CD8-positive, alpha-beta memory T cell (primary cell): ENCODE measurements at places on chromosomes 2 and 18. TPM values are rescaled to one million over a fixed set of nuclear protein-coding genes. Genes with fewer than 3 reads are reported as not detected.

Gene CREG2
- polyA plus RNA-seq = not detected

GRCh38 chr2:121074293-121074932, 210.6 kb downstream of the TFCP2L1 start:
- no peak overlapping the region for H3K4me3 ChIP-seq
- H3K27ac ChIP-seq = no peak overlapping the region
- H3K4me1 ChIP-seq = no peaks in the 10 kb centered on the region
- peaks cover 6% of the 10 kb centered on the region for H3K27me3 ChIP-seq

DNA sequence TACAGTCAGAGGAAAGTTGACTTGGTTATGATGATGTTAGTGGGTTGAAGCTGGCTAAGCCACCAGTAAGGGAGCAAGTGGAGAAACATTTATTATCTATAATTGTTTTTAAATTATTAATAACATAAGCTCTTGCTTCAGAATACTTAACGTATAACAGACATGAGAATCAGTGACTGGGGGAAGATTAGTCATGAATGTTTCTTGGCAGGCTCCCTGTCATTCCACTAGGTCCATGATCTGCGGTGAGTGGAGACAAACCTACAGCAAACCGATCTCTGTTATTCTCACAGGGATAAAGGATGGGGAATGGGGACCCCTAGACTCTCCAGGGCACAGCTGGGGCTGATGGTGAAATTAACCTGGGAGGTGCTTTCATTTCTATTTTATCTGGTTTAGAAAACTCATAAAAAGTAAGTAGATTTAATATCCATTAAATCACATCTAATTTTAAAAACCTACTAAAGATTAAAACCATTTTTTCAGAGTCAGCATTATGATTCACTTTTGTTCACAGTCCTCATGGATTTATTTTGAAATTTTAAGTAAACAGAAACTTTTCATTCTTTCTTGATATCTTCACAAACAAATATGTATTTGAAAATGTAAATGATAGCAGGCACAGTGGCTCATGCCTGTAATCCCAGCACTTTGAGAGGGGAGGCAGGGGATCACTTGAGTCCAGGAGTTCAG, 420.3 kb downstream of the PTPRM start:
- no peak for DNase-seq
- no peak overlapping the region for H3K27ac ChIP-seq
- H3K4me1 ChIP-seq = no peaks in the 10 kb centered on the region
- H3K4me3 ChIP-seq = no peak overlapping the region
- no peaks in the 10 kb centered on the region for H3K27me3 ChIP-seq
- H3K36me3 ChIP-seq = no peaks in the 10 kb centered on the region

- no peak for DNase-seq
- no peaks in the 10 kb centered on the region for H3K36me3 ChIP-seq
- no peak within 1 kb of the TSS for H3K4me3 ChIP-seq
- H3K27me3 ChIP-seq = no peaks in the 10 kb centered on the region
Observed at GRCh38 chr2:137964066-137964858, at the start of gene HNMT. TSS of gene HNMT (plus strand) at chr2:137964473. CDS start at chr2:137964492, 19 bp downstream.

DNA sequence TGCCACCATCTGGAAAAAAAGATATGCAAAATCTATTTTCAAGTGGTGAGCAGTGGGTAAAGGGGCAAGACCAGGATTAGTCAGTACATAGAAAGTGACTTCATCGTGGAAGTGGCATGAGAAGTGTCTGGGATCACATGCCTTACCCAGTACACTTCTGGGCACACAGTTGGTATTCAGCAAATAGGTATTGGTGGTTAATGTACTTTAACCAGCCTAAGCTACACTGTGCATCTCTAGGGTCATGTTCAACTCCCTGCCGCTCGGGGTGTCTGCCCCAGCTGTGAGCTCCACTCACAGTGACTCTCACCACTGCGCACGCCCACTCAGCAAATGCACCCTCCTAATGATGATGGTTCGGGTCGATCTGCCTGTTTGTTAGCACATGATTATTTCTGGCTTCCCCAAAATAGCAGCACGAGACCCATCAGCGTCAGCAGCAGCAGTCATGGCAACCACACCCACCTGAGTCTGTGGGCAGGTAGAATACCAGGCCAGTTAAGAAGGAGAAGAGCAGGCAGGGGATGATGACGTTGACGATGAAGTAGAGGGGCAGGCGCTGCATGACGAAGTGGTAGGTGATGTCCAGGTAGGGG, 11.1 kb downstream of the CHRNA1 start:
- H3K27ac ChIP-seq = peak overlapping the region; percentile 45
- peaks cover 37% of the 10 kb centered on the region for H3K4me1 ChIP-seq
- H3K36me3 ChIP-seq = no peaks in the 10 kb centered on the region
- H3K27me3 ChIP-seq = no peaks in the 10 kb centered on the region
- no peak for DNase-seq

Gene SFTPB
- not detected for polyA plus RNA-seq

DNA sequence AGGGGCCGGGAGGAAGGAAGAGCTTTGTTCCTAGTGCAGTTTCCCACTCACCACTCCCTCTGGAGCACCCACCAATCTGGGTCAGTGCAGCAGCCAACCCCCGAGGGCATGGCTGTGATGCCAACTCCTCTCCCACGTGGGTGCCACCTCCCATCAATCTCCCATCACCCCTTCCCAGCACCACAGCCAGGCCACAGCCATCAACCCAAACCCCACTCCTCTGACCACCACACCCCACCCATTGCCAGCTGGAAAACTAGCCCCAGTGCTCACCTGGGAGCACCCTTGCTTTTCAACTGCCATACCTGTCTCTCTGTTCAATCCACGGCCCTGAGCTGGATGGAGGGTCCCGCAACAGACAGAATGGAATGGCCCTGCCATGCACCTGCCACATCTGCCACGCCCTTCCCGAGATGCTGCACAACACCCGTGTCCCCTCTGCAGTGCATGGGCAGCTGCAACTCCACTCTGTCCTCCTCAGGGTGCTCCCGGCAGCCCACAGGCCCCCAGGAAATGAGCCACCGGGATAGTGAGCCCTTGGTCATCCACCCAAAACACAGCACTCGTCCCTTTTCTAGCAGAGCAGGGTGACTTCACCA, 112.4 kb upstream of the ID2 start:
- H3K36me3 ChIP-seq = no peaks in the 10 kb centered on the region
- peaks cover under 1% of the 10 kb centered on the region for H3K4me1 ChIP-seq
- no peaks in the 10 kb centered on the region for H3K27me3 ChIP-seq
- no peak overlapping the region for H3K27ac ChIP-seq
